ENCODE measurements at places on chromosomes 2 and 18.

DNA sequence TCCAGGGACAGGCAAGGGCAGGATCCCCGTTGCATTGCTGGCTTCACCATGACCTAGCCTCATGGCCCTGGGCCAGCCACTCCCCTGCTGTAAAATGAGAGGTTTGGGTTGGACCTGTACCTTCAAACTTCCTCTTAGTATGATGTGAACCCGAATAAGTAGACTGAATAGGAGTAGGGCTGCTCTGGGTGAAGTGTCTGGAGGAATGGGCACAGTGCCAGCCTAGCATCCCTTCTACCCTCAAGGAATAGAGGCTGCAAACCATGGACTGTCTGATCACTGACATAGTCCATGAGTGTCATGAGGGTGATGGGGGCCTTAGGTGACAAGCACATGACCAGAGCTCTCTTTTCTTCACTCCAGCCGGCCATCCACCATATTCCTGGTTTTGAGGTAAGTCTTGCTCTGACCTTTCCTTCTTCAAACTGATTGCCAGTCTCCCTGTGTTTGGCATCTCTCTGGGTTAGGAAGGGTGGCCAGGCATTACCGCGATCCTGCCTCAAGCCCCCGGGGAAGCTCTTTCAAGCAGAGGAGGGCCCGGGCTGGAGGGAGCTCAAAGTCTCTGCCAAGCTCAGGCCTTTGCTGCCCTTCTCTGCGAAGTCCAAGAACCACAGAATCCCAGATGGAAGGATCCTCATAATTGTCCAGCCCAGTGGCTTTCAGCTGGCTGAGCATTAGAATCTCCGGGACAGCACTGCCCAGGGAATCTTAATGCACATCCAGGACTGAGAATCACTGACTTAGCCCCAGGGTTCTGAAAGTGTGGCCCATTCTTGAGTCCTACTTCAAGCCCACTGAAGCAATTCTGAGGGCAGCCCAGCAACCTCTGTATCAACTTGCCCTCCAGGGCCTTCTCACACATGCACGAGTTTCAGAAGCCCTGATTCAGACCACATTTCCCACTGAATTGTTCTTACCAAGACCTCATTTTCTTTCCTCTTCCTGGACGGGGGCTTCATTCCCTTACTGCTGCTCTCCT, 148.1 kb downstream of the DYSF start:
- no peak for DNase-seq

DNA sequence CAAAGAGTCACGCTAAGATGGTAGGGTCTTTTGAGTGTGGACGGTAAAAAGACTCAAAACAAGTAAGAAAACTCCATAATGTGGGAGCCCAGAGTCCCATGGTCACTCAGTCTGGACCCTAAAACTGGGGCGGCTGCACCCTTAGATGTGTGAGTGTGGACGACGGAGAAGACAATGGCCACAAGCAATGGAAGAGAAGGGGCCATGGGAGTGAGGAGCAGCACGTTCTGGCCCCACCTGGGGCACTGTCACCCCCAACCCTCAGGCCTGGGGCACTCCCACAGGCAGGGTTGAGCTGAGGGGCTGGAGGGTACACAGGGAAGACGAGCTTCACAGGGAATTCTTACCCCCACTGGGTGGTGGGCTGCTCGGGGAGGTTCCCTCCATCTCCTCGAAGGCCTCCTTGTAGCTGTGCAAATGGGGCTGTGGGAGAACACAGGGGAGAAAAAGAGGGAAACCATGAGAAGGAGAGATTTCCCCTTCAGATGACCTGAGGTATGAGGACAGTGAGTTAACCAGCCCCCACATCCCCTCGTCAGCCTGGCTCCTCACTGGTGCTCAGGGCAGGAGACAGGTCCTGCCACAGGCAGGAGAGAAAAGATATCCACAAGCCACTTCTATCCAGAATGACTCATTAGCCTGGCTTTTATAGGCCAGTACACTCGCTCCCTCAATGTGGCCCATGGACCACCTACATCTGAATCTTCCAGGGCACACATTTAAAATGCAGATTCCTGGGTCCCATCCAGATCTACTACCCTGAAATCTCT, 167.9 kb downstream of the TNS1 start:
- no peak for DNase-seq

- no peak for DNase-seq
Measured at GRCh38 chr2:69780921-69781320, 39.0 kb downstream of the ANXA4 start.

GRCh38 chr2:125398738-125399524, 1257.0 kb upstream of the GYPC start:
- DNase-seq, result no peak

DNA sequence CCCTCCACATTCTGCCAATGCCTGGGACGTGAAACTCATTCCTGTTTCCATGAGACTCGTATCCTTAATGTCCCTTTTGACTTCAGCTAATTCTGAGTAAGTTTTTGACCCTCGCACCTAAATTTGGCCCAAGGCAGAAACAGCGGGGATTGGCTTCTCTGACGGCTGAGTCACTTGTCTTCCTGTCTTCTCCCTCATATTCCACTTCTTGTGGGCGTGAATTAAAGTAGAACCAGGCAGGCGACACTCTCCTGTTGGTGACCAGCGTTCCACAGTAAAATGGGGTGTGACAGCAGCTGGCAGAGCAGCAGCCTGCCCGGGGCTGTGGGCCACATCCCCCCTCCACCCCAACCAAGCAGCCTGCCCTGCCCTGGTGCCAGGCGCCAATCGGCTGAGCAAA, 15.5 kb downstream of the TTC32 start:
- no peak for DNase-seq

- no peak for DNase-seq
Measured at GRCh38 chr18:35609236-35609635, 27.7 kb downstream of the GALNT1 start.

- no peak for DNase-seq
Measured at GRCh38 chr2:241030333-241030680, 31.9 kb downstream of the SNED1 start.

- DNase-seq, result no peak
Measured at GRCh38 chr2:130852521-130853115, 15.9 kb downstream of the ARHGEF4 start.

GRCh38 chr18:58547864-58548263, 81.0 kb downstream of the ALPK2 start:
- DNase-seq, result no peak

DNA sequence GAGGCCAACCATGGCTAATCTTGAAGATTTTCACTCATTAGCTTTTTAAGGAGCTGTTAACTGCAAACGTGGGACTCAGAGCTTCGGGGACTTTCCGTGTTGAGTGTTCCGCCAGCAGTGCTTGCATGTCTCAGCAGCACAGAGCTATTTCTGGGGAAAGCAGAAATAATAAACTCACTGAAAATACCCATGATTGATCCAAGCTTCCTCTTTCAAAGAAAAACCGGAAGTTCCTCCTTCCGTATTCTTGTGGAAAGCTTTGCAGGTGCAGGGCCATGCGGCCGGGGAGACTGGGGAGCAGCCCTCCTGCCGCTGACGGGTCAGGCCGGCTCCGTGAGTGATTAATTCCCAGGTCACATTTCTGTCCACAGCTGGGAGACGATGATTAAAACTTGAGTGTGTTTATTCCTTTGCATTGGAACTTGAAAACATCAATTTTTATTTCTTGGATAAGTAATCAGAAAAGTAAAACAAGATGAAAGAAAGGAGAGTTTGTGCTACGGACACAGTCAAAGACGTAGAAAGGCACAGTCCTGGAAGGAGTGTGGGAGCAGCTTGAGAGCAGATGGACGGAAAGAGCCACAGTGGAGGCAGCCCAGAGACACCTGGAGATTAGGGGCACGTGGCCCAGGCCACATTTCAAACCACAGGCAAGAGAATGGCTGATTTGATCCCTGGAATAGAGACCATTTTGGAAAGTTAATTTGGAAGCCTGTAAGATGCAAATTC, 54.2 kb upstream of the CTDP1 start:
- no peak for DNase-seq

DNA sequence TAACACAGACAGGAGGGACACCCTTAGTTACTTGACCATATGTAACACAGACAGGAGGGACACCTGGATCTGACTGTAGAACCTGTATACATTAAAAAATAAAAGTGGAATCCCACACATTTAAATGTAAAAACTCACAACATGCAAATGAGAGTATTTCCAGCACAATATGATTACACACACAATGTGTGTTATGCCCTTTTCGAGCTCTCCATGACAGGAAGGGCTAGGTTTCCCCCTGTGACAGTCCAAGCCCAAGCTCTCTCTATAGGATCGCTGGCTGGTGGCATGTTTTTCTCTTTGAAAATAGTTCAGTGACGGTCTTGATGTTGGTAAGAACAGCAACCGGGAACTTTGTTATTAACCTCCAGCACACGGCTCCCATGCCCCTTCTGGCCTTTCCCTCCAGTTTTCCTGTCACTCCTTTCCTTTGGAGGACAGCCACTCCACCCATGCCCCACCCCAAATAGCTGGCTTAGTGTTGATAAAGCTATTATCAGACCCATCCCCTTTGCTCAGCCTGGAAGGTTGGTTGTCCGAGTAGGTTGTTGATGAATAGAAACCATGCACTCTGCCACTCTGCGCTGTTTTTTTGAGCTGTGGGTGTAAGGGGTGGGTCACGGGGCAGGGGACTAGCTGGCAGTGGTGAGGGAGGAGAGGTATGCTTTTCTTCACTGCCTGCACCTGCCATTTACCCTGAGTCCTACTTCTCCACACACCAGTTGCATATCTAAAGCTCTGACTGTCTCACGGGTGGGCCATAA, 2.7 kb downstream of the RASGRP3 start:
- DNase-seq, result no peak

- no peak for DNase-seq
Measured at GRCh38 chr18:11902522-11903292, 5.4 kb downstream of the MPPE1 start.

- DNase-seq, result no peak
Measured at GRCh38 chr2:13335862-13336535, 619.3 kb downstream of the TRIB2 start.

GRCh38 chr2:173931751-173932150, 33.4 kb downstream of the SP3 start:
- DNase-seq, result no peak

DNA sequence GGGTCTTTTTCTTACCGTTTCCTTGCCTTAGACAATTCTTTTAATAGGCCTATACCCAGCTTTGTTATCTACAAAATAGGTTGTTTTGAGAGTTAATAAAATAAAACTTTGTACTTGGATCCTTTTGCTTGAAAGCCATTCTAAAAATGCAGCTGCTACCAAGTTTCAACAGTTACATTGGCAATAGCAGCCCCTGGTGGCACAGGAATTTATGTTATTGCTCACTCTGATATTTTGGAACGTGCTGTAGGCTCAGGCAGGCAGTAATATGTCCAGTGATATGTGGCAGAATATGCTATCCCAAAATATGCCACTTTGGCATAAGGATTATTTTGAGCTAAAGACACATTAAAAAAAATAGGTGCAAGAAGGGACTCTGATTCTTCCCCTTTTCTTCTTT, 6.7 kb upstream of the COMMD1 start:
- DNase-seq, result no peak

DNA sequence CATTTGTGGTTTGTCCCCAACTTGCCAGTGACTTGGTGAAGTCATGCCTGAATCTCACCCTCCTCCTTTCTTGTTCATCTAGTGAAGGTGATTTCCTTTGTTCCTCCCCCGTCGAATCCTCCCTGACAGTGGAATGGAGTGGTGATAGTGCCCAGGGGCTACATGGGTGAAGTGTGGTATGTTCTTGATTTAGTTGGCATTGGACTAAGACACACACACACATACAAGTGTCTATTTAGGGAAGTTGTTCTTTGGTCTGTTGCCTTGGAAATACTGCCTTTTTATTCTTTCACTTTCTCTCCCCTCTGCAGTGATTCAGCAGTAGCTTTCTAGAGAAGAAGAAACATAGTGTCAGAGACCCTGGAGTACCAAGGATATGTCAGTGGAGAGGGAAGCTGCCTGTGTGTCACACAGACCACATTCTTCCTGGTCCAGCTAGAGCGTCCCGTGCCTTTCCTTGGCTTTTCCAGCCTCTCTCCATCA, 10.9 kb downstream of the INPP4A start:
- DNase-seq, result no peak

GRCh38 chr2:42464631-42465030, 29.2 kb downstream of the KCNG3 start:
- DNase-seq, result no peak

GRCh38 chr18:10297086-10297485, 157.3 kb upstream of the APCDD1 start:
- DNase-seq, result no peak

DNA sequence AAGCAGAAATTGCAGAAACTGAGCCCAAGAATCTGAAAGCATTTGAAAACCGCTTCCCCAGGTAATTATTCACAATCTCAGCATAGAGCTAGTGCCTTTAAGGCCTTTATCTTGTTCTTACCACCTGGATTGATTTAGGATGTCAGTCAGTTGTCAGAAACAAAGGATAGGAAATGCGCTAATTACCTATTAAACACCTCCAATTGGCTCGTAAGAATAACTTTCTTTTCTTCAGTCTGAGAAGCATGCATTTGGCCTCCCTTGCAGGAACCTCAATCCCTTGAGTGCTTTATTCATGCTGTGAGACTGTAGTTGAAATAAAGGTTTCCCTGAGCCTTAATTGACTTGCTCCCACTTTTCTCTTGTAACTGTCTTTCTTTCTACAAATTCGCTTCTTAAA, 400.3 kb upstream of the LRATD1 start:
- no peak for DNase-seq

DNA sequence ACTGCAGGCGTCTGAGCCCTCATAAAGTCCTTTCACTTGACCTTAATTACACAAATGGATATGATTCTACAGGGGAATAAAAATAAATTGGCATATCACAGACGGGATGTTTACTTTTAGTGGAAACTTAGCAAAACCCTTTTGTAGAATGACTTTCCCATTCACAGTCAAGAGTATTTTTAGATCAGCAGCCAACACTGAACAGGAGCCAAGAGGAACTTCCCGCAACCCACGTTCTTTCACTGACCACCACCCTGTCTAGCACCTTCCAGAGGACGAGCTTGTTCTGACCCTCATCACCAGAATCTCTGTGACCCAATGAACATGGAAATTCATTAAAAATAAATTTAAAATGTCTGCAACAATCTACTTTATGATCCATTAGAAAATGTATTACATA, 119.0 kb upstream of the SNTG2 start:
- no peak for DNase-seq

DNA sequence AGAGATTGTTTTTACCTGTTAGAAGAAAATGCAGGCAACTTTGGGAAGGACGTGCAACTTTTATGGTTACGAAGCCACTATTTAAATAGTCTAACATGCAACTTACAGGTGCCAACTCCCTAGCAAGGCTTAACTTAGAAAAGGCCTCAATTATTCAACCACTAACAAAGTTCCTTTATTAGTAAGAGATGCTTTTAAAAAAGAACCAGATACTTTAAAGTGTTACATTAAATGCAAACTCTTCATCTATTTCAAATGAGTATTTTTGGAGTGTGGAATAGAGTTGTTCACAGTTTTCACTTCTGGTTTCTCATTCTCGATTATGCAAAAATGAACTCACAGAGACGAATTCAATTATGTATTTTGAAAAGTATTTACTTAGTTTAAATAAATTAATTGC, 51.7 kb downstream of the PELI1 start:
- no peak for DNase-seq

DNA sequence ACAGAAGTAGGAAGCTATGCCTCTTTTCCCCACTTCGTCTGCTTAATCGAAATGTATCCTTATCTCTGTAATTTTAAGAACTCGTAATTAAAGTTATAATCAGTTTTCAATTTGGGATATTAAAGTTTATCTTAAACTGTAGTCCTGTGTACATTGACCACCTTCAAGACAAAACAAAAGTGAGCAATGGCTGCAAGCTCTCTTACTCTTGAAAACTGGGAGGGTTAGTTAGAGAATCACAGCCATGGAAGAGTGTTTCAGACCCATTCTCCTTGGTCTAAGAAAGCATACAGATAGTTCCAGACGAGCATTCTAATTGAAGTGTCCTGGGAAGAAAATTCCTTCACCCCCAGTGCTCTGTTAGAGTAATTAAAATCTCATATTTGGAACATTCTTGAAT, 2.0 kb downstream of the KCMF1 start:
- DNase-seq, result no peak

All from 8988T (cell line).